A549 treated with CORT108297 at 1 μM for 4 hours (cell line): ENCODE measurements at places on chromosomes 1 and 21. TPM values are rescaled to one million over a fixed set of nuclear protein-coding genes. Genes with fewer than 3 reads are reported as not detected.

The MR1 gene
- total RNA-seq = 5.9 to 8.4 TPM (median 7.1 TPM) in 5 replicates

The NT5C1A gene
- total RNA-seq = 0.07 to 0.08 TPM in 2 of 5 replicates, not detected in the others

The CCDC30 gene
- 0.39 to 0.68 TPM (median 0.59 TPM) in 5 replicates for total RNA-seq

The PPIAL4G gene
- total RNA-seq = not detected in 5 replicates

The ATP1A4 gene
- not detected in 5 replicates for total RNA-seq

The EPHA10 gene
- total RNA-seq = 0.63 to 0.91 TPM (median 0.83 TPM) in 5 replicates

The FNDC5 gene
- 0.42 to 0.77 TPM (median 0.57 TPM) in 5 replicates for total RNA-seq
